ENCODE measurements at places on chromosomes 1 and 21.

GRCh38 chr1:68314151-68314780 lies 81.9 kb upstream of the WLS start:
- no peak for DNase-seq

- no peak for DNase-seq
Observed at GRCh38 chr1:10161541-10162290, 48.7 kb upstream of the KIF1B start.

- no peak for DNase-seq
Observed at GRCh38 chr1:193471981-193472380, 285.6 kb upstream of the B3GALT2 start.

DNA sequence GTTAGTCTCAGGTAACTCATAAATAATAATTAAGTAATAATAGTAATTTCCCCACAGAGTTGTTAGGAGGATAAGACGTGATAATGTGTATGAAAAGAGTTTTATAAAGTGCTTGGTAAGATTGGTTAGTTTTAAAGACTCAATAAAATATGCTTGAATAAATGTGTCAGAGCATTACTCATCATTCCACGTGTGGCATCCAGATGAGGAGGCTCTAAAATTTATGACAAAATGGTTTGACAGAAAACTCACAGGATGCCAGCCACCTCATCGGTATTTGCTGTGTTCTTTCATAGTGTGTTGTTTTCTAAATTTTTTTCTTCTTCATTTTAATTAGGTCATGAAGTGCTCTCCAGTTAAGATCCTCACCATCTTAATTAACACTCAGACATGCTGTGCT lies 19.1 kb upstream of the SPAG17 start:
- no peak for DNase-seq

- DNase-seq: no peak
Observed at GRCh38 chr1:235450886-235451483, 53.3 kb downstream of the B3GALNT2 start.

GRCh38 chr1:109423498-109423897 lies 2.8 kb downstream of the PSMA5 start:
- no peak for DNase-seq

GRCh38 chr1:230143534-230143933 lies 76.5 kb downstream of the GALNT2 start:
- DNase-seq: no peak

- DNase-seq: no peak
Observed at GRCh38 chr1:196355206-196355786, 252.9 kb downstream of the KCNT2 start.

DNA sequence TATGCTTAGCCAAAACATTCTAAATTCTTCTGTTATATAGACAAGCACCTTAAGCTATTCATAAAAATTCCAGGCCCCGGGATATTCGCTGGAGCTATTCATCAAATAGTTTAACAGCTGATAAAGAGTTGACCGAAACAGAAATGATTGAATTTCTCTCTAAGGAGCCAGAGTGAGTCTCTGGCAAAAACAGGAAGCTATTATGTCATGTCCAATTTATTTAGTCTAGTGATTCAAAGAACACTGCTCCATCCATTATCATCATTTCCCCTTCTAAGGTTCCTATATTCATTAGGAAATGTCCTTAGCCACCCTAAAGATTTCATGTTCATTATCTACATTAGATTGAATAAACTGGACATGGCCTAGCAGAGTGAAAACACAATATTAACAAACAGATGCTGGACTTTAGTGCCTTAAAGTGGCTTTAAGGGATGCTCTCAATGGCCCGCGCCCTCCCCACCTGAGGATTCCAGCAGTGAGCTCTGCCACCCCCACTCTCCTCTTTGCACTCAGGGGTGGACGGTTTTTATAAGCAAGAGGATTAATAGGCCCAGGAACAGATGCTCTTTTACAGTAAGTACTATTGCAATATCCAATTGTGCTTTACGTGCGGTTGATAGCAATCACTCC lies 122.1 kb upstream of the RGS1 start:
- no peak for DNase-seq

- no peak for DNase-seq
Observed at GRCh38 chr21:46041183-46041582, 56.7 kb upstream of the COL6A2 start.

DNA sequence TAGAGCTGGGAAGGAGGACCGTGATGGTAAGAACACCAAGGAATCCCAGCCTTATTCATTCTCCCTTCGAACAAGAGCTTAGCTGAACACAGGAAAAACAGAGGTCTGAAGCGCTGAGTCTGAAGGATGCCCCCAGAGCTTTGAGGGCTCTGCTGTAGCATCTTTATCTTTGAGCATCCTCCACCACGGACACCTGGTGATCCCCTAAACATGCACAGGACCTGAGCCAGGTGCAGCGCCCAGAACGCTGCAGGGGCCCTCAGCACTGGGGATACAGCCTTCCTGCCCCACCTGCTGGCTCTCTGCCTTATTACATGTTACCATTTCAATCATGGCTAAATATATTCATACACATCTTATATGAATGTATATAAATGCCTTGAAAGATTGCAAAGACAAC lies 7.7 kb upstream of the GPATCH4 start:
- no peak for DNase-seq

GRCh38 chr21:28938726-28939125 lies 54.0 kb downstream of the LTN1 start:
- no peak for DNase-seq

GRCh38 chr1:165875171-165875570 lies 47.8 kb downstream of the UCK2 start:
- no peak for DNase-seq

DNA sequence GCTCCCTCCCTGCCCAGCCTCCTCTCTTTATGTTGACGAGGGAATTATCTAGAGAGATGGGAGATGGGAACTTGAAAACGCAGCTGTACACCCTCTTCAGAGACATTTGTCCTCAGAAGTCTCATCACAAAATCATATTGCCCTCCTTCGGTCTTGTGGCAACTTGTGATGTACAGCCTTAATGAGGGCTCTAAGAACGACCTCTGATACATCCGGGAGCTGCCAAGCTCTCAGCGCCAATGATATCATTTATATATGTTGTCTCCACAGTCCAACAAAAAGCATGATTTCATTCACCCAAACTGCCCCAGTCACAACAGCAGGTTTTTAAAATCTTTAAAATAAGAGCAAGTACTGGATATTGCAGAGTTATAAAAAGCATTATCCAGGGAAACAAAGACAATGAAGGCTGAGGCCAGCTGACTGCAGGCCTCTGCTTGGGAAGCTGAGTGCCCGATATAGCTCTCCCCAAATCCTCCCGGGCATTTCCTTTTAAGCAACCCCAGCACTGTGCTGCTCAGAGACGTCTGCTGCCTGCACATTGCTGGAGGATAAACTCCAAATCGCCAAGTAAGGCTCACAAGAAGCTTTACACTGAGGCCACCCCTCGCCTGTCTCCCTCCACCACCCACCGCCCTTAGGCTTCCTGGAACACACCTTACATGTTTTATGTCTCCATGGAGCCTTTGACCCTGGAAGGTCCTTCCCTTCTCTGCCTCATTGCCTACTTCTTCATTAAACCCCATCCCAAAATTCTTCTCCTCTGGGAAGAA lies 236.1 kb downstream of the C1orf94 start:
- DNase-seq: no peak

DNA sequence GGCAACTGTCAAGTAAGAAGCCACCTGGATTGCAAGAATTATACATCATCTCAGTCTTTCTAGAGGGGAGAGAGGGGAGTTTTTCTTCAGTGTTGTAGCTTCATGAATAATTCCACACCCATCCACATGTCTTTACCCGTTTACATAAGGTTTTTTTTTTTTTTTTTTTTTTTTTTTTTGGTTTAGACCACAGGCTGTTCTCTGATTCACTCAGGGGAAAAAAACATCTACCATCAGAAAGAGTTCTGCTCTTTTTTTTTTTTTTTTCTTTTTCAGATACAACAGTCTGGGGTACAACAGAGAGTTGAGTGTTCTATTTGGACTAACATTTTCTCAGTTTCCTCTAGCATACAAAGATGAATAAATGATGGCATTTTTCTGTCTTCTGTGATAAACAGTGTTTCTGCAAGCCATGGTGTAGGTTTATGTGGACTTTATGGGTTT lies 4.9 kb upstream of the KIF14 start:
- no peak for DNase-seq

GRCh38 chr1:184298440-184299405 lies 88.1 kb upstream of the C1orf21 start:
- no peak for DNase-seq
